ENCODE measurements at places on chromosomes 16 and 17.

DNA sequence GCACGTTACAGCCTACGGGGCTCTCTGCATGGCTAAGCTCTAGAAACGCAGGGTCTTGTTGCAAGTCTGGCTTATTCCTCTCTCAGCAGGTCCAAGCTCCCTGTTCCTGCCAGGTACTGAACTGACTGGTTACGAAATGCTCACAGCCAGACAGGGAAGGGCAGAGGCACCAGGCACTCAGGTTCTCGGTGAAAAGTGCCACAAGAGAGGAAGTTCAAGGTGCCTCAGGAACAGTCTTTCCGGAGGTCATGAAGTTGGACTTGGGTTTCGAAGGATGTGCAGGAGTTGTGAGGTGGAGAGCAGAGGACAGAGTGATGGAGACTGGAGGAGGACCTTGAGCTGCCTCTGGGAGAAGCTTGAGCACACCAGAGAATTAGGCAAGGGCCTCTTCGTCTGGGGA is 124.7 kb upstream of the GSE1 start:
- no peaks in the 10 kb centered on the region for H3K27me3 ChIP-seq
- H3K27ac ChIP-seq: no peak overlapping the region
- no peak overlapping the region for H3K4me3 ChIP-seq
- H3K36me3 ChIP-seq: no peaks in the 10 kb centered on the region
- peaks cover 33% of the 10 kb centered on the region for H3K4me1 ChIP-seq
- no peak for DNase-seq

- H3K4me1 ChIP-seq: peaks cover 46% of the 10 kb centered on the region
- no peaks in the 10 kb centered on the region for H3K27me3 ChIP-seq
- H3K36me3 ChIP-seq: peaks cover 29% of the 10 kb centered on the region
- H3K27ac ChIP-seq: peak overlapping the region; percentile 95
Measured at GRCh38 chr17:3845291-3845620, 790 bp downstream of the NCBP3 start.

GRCh38 chr17:66740226-66740625 is 94.7 kb upstream of the CACNG5 start:
- H3K36me3 ChIP-seq: peaks cover 24% of the 10 kb centered on the region
- no peak overlapping the region for H3K4me3 ChIP-seq
- H3K27ac ChIP-seq: no peak overlapping the region
- DNase-seq: no peak

DNA sequence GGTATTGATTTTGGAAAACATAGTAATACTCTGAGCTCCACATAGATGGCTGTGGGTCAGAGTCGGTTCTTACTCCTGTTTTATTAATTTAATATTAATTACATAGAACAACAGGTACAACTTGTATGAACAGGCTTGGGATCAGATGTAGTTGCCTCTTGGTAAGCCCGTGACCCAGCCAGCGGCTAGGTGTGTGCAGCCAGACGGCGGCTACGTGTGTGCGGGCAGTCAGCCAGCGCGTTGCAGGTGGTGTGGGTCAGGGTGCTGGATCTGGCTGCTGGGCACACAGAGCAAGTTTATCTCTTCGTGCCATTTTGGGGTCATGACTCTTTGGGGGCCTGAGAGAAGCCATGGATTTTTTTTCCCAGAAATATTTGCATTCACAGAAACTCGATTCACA is 30.3 kb downstream of the DBNDD1 start:
- H3K36me3 ChIP-seq: peaks cover 85% of the 10 kb centered on the region
- DNase-seq: no peak
- H3K4me3 ChIP-seq: no peak overlapping the region
- no peak overlapping the region for H3K27ac ChIP-seq
- H3K4me1 ChIP-seq: no peaks in the 10 kb centered on the region

GRCh38 chr16:72362973-72363372 is 191.0 kb upstream of the PMFBP1 start:
- H3K27me3 ChIP-seq: no peaks in the 10 kb centered on the region
- H3K36me3 ChIP-seq: no peaks in the 10 kb centered on the region
- no peak for DNase-seq
- H3K27ac ChIP-seq: no peak overlapping the region
- H3K4me1 ChIP-seq: no peaks in the 10 kb centered on the region
